ENCODE measurements at places on chromosomes 2 and 18. TPM values are rescaled to one million over a fixed set of nuclear protein-coding genes. Genes with fewer than 3 reads are reported as not detected.
A peak's percentile ranks its signal among the peaks of the same experiment; 100 is the strongest.

DNA sequence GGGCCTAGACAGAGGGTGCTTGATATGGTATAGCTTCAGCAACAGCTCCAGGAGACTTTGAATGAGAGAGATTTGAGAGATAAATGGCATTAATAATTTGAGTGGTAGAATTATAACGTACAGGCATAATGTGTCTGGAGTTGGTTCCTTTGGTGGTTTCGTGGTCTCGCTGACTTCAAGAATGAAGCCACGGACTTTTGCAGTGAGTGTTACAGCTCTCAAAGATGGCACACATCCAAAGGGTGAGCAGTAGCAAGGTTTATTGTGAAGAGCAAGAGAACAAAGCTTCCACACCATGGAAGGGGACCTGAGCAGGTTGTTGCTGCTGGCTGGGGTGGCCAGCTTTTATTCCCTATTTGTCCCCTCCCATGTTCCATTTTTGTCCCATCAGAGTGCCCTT is 23.1 kb downstream of the PDCD1 start:
- H3K4me3 ChIP-seq: no peak overlapping the region
- no peak overlapping the region for H3K27ac ChIP-seq
- H3K36me3 ChIP-seq: no peaks in the 10 kb centered on the region
- DNase-seq: no peak
- H3K4me1 ChIP-seq: peaks cover 6% of the 10 kb centered on the region

DNA sequence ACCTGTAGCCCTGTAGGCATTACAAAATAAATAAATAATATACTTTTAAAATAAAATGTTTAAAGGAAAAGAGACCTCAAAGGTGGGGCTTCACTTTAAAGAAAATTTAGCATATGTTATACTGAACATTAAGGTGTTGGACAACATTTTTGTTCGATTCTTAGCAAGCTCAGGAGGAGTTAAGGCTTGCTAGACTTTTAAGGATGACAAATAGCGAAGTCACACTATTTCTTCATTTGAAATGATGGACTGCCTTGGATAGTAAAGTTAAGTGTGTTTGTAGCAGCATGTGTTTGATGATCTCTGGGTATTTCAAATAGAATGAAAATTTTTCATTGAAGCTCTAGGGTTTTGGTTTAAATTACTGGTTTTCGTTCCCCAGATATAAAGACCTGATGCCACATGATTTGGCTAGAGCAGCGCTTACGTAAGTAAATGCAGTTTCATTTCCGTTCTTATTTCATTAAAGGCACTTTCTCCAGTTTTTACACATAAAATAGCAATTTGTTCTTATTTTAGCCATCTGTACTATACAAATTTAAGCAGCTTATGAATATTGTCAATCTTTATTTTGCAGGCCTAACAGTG is 24.9 kb downstream of the HADHB start:
- no peaks in the 10 kb centered on the region for H3K4me1 ChIP-seq
- H3K36me3 ChIP-seq: peaks cover 3% of the 10 kb centered on the region
- H3K27ac ChIP-seq: no peak overlapping the region
- DNase-seq: peak; percentile 19
- no peaks in the 10 kb centered on the region for H3K27me3 ChIP-seq

DNA sequence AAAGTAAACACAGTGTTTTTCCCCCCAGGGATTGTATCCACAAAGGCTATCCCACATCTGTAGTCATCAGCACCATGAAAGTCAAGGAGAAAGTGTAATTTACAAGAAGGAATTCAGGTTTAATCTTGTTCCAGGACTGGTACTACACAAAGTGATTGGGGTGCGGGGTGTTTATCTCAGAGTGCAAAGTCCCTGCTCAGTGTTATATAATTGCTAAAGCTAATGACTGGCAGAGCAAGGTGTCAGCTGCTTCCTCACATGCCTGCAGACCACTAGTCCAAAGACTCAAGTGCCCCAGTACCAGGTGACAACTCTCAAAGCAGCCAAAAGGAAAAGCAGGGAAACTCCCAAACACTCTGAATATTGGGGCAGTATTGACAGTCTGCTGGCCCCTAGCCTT is 40.4 kb upstream of the PDCL3 start:
- peaks cover 8% of the 10 kb centered on the region for H3K27me3 ChIP-seq
- H3K27ac ChIP-seq: no peak overlapping the region
- no peaks in the 10 kb centered on the region for H3K4me1 ChIP-seq
- no peak for DNase-seq

DNA sequence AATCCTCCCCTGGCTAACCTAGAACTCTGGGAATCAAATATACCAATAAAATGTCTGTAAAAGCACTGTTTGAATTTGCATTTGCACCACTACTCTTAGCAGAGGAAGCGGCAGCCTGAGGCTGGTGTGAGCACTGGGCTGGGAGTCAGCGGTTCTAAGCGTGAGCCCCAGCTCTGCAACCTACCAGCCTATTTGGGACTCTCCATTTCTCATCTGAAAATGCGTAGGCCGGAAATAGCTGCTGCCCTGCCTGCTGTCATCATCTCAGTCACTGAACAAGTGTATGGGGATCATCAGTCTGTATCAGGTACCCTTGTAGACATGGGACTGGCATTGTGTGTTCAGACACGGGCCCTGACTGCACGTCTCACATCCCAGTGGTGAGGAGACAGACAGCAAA is 194.3 kb downstream of the ANKRD30B start:
- H3K4me1 ChIP-seq: peaks cover 6% of the 10 kb centered on the region
- DNase-seq: no peak
- H3K27ac ChIP-seq: no peak overlapping the region
- no peaks in the 10 kb centered on the region for H3K36me3 ChIP-seq
- no peaks in the 10 kb centered on the region for H3K27me3 ChIP-seq

DNA sequence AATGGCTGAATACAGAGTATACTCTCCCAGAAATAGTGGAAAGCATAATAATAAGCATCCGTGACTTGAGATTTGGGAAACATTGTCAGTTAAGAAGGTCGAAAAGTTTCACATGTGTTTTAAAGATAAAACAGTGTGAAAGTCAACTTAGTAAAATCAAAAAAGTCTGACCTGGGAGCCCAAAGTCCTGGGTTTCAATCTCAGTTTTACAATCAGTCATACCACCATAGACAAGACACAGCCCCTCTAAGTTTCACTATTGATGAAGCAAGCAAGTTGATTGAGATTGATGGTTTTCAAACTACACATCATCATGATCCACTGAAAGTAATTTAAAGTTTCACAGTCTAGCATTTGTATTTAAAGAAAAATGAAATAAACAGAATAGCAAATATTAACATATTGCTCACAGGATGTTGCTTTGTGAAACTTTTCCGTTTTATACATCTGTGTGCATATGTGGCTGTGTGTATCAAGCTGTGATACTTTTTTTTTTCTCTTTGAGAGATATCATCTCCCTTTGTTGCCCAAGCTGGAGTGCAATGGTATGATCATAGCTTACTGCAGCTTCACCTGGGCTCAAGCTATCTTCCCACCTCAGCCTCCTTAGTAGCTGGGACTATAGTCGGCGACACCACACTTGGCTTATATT is 71.1 kb downstream of the PIK3C3 start:
- DNase-seq: no peak
- H3K4me3 ChIP-seq: no peak overlapping the region
- H3K36me3 ChIP-seq: no peaks in the 10 kb centered on the region
- H3K27ac ChIP-seq: no peak overlapping the region

- no peaks in the 10 kb centered on the region for H3K36me3 ChIP-seq
- no peak for DNase-seq
- H3K27me3 ChIP-seq: no peaks in the 10 kb centered on the region
- no peak overlapping the region for H3K4me3 ChIP-seq
- peaks cover 48% of the 10 kb centered on the region for H3K4me1 ChIP-seq
Measured at GRCh38 chr2:150136893-150137292, 350.6 kb downstream of the RND3 start.

DNA sequence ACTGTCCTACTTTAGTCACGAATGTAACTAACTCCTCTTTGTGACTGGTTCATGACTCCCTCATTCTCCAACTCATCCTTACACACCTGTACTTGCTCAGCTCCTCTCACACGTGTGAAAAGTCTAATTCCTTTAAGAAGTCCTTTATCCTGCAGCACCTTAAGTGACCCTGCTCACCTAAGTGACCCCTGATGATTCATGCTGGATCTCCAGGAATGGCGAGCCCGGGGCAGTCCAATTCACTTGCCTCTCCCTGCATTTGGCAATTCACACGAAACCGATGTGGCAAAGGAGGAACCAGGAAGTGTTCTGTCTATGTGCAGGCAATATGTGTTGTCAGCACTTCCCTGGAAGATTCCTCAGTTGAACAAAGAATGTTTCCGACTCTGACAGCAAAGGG is 189.8 kb upstream of the NABP1 start:
- H3K36me3 ChIP-seq: no peaks in the 10 kb centered on the region
- H3K4me1 ChIP-seq: peaks cover 12% of the 10 kb centered on the region
- no peak overlapping the region for H3K4me3 ChIP-seq
- DNase-seq: no peak
- H3K27me3 ChIP-seq: no peaks in the 10 kb centered on the region

DNA sequence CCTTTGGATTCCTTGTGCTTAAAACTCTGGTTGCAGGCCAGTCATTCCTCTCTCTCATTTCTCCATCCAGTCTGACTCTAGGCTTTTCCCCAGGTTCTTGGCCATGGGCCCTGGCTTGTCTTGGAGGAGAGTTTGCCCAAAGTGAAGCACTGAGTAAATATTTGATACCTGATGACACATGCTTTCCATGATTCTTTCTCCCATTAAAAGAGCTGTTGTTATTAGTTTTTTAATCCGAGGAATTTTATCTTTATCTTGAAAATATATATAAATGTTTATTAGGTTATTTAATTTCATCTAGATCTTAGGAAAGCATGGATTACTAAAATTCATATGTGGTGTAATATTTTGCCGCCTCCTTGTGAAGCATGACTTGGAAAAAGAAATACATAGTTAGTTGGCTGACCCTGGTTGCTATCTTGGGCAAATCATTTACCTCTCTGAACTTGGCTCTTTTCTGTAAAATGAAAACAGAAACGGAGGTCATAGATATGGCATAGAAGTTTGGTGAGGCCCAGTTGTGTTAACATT is 650.1 kb downstream of the SLC4A3 start:
- H3K27me3 ChIP-seq: no peaks in the 10 kb centered on the region
- peak overlapping the region; percentile 96 for H3K27ac ChIP-seq
- peaks cover 94% of the 10 kb centered on the region for H3K4me1 ChIP-seq
- no peak overlapping the region for H3K4me3 ChIP-seq
- DNase-seq: peak; percentile 97

UGT1A10 gene
- total RNA-seq: not detected

GTF3C2 gene
- 82.2 TPM for total RNA-seq

GCG gene
- not detected for total RNA-seq

SLC39A6 gene
- total RNA-seq: 18.3 TPM

Data from PC-3 (cell line).